Progenitor cell of endocrine pancreas (in vitro differentiated cells): ENCODE measurements at places on chromosomes 3 and 15. TPM values are rescaled to one million over a fixed set of nuclear protein-coding genes. Genes with fewer than 3 reads are reported as not detected.

GRCh38 chr3:13623101-13623654, 74.3 kb downstream of the FBLN2 start:
- no peak for DNase-seq

DNA sequence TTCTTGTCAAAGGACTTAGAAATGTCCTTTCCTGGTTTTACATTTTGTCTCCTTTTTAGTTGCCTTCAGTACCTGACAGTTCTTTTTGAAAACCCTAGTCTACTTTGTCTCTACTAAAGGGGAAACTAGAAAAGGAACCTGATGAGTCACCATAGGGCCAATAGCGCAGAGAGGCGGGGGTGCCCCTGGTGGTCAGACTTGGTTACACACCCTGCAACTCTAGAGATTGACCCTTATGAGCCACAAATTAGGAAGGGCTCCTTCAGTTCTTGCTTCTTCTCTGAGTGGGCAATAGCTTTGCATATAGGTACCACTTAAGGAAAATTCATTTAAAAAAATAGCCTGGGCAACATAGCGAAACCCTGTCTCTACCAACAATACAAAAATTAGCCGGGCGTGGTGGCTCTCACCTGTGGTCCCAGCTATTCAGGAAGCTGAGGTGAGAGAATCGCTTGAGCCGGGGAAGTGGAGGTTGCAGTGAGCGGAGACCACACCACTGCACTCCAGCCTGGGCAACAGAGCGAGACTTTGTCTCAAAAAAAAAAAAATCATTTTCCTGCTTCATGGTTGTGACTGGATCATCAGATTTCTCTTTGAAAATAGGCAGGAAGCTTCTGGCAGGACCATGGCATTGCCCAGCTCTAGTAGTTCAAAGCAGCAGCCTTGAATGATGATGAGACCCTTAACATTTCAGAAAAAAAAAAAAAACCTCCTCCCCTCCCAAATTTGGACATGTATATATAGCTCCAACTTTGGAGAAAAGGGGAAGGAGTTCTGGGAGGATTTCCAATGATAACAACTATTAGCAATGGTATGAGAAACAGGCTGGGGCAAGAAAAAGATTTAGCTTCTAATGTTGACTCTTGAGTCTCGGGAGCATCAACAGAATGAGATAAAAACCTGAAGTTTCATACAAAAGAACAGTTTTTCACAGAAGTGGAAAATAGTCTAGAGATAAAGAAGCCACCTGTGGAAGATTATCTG, 45.2 kb upstream of the RASA2 start:
- peak; percentile 35 for DNase-seq

The GOLGA8M gene
- 0.18 TPM in 1 of 2 replicates, not detected in the other for total RNA-seq

The GASK1A gene
- 1.9 and 2.3 TPM in 2 replicates for total RNA-seq

The ANKUB1 gene
- total RNA-seq, result not detected in 2 replicates

The CEMIP gene
- total RNA-seq, result 0.77 and 1.3 TPM in 2 replicates
